Right cardiac atrium (tissue), 5 donors: ENCODE measurements at places on chromosomes 7 and 10.
A peak's percentile ranks its signal among the peaks of the same experiment; 100 is the strongest.

DNA sequence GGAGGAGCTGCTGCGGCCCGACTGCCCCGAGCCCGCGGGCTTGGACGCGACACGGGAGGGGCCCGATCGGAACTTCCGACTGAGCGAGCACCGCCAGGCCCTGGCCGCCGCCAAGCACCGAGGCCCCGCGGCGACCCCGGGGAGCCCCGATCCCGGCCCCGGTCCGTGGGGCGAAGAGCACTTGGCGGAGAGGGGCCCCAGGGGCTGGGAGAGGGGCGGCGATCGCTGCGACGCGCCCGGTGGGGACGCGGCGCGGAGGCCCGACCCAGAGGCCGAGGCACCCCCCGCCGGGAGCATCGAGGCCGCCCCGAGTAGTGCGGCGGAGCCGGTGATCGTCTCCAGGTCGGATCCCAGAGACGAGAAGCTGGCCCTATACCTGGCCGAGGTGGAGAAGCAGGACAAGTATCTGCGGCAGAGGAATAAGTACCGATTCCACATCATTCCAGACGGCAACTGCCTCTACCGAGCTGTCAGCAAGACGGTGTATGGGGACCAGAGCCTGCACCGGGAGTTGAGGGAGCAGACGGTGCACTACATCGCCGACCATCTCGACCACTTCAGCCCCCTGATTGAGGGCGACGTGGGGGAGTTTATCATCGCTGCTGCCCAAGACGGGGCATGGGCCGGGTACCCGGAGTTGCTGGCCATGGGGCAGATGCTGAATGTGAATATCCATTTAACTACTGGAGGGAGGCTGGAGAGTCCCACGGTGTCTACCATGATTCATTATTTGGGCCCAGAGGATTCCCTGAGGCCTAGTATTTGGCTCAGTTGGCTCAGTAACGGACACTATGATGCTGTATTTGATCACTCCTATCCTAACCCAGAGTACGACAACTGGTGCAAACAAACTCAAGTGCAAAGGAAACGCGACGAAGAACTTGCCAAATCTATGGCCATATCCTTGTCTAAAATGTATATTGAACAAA lies 1.4 kb downstream of the OTUD1 start:
- DNase-seq: peak; percentile 69

DNA sequence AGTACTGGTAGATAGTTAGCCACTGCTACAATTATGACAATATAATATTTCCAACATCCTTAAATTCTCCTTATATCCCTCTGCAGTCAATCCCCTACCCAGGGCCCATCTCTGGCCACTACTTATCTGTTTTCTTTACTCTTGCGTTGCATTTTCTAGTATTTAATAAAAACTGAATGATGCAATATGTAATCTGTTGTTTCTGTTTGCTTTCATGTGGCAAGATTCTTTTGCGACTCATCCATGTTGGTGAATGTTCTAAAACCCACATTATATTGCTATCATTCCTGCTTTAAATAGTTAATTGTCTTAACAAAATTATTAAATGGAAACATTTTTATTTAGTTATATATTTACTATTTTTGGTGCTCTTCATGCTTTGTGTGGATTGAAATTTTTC lies 338.5 kb downstream of the MDFIC start:
- no peak for DNase-seq

- DNase-seq: no peak
Measured at GRCh38 chr10:130140425-130140824, 4.2 kb downstream of the GLRX3 start.

GRCh38 chr10:43220657-43221418 lies 46.0 kb downstream of the RASGEF1A start:
- DNase-seq: peak; percentile 8

GRCh38 chr7:95886501-95887090 lies 114.2 kb downstream of the DYNC1I1 start:
- no peak for DNase-seq

DNA sequence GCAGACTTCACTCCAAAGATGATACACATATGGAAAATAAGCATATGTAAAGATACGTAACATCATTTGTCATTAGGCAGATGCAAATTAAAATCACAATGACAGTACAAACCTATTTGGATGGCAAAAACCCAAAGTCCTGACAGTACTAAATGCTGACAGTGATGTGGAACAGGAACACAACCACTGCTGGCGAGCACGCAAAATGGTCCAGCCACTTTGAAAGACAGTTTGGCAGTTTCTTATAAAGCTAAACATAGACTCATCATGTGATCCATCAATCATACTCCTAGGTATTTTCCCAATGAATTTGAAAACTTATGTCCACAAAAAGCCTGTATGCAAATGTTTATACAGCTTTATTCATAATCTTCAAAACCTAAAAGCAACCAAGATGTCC lies 200.7 kb downstream of the RAMP3 start:
- no peak for DNase-seq

- no peak for DNase-seq
Measured at GRCh38 chr10:13337827-13338196, 10.3 kb downstream of the SEPHS1 start.

DNA sequence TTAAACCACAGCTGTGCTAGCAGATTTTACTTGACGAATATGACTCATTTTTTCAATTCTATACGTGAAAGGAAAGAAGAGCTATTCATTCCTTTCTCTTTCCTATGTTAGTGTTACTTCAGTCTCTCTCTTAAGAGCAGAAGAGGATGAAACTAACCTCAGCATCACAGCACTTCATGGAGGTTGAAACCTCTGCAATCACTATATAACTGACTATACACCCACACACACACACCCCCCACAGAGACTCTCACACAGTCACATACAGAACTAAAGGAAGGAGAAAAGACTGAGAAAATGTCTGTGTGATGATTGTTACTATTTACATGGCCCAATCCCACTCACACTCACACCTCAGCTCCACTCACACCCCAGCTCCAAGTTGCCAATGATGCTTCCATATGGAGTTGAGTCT lies 104.2 kb downstream of the KIF20B start:
- no peak for DNase-seq

GRCh38 chr7:41039386-41039953 lies 663.4 kb downstream of the INHBA start:
- no peak for DNase-seq

DNA sequence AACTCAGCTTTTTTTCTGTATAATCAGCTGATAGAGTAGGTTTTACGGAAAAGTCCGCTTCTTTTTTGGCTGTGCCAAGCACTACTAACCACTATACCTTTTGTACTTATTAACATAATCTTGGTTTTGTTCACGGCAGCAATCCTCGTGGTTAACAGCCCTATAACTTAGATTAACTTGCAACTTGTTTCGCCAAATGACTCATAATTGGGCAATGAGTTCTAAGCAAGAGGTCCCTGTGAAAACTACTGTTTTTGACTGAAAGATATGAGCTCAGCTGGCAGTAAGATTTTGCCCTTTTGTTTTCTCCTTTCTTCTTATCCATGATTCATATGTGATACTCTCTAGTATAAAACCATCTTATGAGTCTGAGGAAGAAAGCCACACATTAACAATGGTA lies 345.0 kb upstream of the PCDH15 start:
- no peak for DNase-seq

- no peak for DNase-seq
Measured at GRCh38 chr10:10897400-10897799, 120.3 kb upstream of the CELF2 start.

GRCh38 chr10:71213761-71214440 lies 1.5 kb downstream of the UNC5B start:
- DNase-seq: no peak

- no peak for DNase-seq
Measured at GRCh38 chr7:157388301-157388700, 51.5 kb downstream of the DNAJB6 start.

DNA sequence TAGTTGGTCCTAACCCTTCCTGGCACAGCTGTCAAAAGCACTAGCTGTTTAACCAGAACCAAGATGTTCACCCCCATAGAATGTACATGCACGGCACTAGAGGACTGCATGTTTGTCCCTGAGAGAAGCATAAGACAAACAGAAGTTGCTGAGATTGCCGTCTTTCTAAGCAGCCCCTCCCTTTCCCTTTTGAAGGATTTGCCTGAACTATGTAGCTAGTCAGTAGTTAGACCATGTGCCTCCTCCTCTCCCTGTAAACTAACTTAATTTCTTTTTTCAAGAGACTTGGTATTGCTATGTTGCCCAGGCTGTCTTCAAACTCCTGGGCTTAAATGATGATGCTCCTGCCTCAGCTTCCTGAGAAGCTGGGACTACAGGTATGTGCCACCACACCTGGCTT lies 40.7 kb downstream of the TBC1D12 start:
- no peak for DNase-seq

DNA sequence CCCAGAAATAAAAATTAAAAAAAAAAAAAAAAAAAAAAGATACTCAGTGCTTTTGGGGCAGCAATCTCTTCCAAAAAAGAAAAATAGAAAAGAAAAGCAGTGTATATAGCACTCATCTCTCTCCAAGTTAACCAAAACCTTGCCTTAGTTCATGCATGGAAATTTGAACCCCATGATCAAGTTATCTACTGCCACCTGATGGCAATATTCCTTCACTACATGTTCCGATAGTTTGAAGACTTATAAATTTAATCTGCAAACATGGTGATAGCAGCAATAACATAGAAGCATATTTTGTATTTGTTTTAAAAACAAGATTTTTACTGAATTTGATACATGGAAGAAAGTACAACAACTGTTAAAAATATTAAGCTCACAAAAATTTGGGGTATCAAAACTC lies 48.6 kb upstream of the SLIT1 start:
- DNase-seq: no peak

DNA sequence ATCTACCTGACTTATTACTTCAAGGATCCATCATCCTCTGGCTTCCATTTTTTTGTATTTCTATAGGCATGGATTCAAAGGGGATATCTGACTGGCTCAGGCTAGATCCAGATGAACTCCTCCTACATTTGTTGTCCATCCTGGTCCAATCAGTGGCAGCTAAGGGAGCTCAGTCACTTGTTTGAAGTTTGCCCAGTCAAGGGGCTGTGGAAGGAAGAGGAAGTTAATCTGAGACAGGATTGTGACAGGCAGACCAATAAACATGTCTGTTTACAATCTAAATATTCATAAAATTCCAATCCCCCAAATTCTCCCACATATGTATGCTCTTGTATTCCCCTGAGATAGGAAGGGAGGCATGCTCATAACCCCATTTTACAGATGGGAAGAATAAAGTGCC lies 48.7 kb downstream of the CAV1 start:
- no peak for DNase-seq

GRCh38 chr7:140402178-140402835 lies 1.6 kb upstream of the RAB19 start:
- DNase-seq: no peak

- no peak for DNase-seq
Measured at GRCh38 chr10:91007655-91008054, 86.8 kb upstream of the ANKRD1 start.
